ENCODE measurements at places on chromosomes 11 and 22. TPM values are rescaled to one million over a fixed set of nuclear protein-coding genes. Genes with fewer than 3 reads are reported as not detected.

JHY gene
- 3.6 TPM for total RNA-seq

TRIM29 gene
- 0.41 TPM for total RNA-seq

KCNK4 gene
- total RNA-seq = not detected

MB gene
- total RNA-seq = not detected

OR4A16 gene
- not detected for total RNA-seq

SLC6A5 gene
- not detected for total RNA-seq

TMEM151A gene
- 0.08 TPM for total RNA-seq

ANO5 gene
- 2.3 TPM for total RNA-seq

OR52E8 gene
- total RNA-seq = not detected

ZBTB16 gene
- 0.08 TPM for total RNA-seq

- no peak for DNase-seq
Observed at GRCh38 chr11:57315491-57315890, 9.3 kb downstream of the TNKS1BP1 start.

DNA sequence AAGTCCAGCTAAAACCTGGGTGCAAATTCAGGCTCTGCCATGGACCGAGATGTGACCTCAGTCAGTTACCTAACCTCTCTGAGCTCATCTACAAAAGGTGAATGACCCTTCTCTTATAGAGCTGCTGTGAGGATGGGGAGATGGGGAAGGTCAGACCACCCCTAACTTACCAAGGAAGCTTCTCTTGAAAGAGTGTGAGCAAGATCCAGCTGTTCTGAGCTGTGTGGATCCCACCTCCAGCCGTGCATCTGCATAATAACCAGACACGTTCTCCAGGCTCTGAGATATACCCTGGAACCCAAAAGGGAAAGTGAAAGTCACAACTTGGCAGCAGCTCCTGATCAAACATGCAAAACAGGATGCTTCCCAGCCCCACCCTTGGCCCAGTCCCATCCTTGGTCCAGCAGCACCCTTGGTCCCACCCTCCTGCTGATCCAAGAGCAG is at the start of gene APOL3:
TSS of gene APOL3 (minus strand) at position 257 of the 444 bp plus-strand sequence. CDS start 11,700 bp downstream, outside the sequence.
- DNase-seq = no peak

DNA sequence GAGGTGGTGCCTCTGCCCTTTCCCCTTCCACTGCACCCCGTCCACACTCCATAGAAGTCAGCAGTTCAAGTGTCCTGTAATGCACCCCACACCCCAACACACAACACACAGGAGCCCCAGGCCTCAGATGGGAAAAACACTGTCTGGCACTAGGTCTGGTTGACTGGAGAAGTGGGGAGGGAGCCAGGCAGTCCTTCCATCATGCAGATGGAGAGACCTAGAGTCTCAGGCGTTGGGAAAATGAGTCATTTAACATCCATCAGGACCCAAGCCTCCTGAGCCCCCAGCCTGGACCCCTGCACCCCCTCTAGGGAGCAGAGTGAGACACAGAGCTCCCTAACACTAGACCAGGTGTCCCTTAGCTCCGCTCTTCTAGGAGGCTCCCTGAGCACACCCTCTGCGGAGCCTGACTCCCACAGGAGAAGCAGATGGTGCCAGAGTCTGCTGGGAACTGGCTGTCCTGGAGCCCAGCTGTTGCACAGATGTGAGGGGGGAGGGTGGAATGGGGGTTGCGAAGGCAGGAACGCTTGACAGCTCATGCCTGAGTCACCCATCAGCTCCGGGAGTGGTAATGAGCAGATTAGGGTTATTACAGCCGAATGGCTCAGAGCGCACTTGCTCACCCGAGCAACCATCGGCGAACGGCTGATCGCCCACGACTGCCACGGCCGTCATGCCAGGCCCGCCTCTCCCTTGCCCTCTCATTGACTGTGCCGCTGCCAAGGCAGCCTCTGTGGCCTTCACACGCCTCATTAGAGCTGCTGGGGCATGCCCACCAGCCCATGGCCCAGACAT is 22.1 kb upstream of the SYT7 start:
- peak; percentile 93 for DNase-seq

- no peak for DNase-seq
Observed at GRCh38 chr11:73565804-73566203, 32.1 kb downstream of the FAM168A start.

GRCh38 chr11:250274-250673 is 13.5 kb downstream of the PSMD13 start:
- DNase-seq = no peak

GRCh38 chr22:45248832-45249561 is 8.3 kb upstream of the KIAA0930 start:
- DNase-seq = no peak

GRCh38 chr11:69352715-69353319 is 58.9 kb downstream of the MYEOV start:
- DNase-seq = peak; percentile 79

DNA sequence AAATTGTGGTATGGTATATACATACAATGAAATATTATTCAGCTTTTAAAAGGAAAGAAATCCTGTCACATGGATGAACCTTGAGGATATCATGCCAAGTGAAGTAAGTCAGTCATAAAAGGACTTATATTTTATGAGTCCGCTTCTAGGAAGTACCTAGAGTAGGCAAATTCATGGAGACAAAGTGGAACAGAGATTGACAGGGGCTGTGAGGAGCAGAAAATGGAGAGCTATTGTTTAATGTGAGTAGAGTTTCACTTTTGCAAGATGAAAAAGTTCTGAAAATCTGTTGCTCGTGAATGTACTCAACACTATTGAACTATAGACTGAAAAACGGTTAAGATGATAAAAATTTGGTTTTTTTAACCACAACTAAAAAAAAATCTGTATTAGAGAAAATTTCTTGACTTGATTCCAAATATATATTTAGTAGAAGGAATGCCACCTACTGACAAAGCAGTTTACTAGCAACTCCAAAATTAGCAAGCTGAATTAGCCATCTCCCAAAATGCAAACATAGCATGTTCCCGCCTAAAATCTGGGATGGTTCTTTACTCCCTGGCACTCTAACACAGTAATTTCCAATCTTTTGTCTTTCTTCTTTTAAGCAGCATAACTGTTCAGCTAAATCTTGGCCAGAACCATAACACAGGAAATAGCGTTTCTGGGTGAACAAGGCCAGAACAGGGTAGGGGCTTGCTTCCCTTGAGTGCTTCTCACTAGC is 1.5 kb downstream of the UFD1 start:
- DNase-seq = no peak

GRCh38 chr22:31891366-31892079 is 52.8 kb upstream of the YWHAH start:
- DNase-seq = peak; percentile 16

DNA sequence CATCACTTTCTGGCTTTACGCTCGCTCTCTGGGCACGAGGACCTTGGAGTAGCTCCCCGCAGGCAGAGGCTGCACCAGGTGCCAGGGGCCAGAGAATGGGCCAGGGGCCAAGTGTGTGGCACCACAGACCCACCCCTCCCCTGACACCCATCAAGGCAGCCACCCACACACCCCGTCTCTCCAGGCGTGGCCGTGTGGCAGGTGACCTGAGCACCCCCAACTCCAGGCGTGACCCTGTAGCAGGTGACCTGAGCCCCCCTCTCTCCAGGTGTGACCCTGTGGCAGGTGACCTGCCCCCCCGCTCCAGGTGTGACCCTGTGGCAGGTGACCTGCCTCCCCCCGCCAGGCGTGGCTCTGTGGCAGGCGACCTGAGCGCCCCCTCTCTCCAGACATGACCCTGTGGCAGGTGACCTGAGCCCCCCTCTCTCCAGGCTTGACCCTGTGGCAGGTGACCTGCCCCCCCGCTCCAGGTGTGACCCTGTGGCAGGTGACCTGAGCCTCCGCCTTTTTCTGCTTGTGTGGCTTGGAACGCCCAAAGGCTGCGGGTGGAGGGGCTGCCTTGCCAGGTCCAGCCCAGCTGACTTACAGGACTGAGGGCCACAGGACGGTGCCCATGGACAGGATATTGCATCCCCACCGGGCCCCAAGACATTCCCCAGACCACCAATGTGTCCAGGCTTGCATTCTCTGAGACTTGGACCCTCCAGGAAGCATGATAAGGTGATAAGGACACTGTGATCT is 667.2 kb downstream of the BRD1 start:
- DNase-seq = no peak

DNA sequence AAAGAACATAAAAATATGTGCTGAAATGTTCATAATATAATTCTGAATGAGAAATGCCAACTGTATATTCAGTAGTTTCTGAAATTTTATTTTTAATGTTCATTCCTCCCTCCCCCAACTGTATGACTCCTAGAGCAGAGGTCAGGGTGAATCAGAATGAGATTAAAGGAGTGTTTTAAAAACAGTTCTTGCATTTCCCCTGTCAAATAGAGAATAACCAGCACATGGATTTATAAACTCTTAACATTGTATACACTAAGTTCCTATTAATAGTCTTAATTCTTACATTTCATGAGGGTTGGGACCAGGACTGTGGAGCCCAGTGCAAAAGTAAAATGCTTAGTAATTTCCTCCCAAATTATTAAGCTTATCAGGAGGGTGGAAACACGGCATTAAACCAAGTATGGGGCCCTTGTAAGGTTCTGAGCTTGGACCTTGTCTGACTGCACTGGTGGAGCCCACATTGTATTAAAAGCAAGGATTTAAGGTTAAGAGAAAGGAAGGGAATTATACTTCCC is 474.6 kb upstream of the RAG2 start:
- no peak for DNase-seq

- DNase-seq = no peak
Observed at GRCh38 chr11:36326524-36327419, 30.7 kb downstream of the PRR5L start.

DNA sequence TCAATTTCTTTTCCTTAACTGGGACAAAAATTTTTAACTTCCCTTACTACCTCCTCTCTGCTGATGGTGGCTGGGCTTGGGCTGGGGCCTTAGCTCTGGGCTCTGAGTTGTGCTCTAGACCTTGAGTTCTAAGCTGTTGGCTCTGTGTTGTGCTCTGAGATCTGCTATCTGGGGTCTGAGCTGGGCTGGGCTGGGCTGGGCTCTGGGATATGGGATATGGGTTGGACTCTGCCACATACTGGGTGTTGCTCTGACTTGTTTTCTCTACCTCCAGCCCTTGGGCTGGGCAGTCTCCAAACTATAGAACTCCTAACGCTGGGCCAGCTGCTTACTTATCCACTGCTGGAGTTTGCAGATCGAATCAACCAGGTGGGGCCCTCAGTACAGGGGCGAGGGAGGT is 41.9 kb downstream of the DNHD1 start:
- no peak for DNase-seq

GRCh38 chr11:113197446-113197845 is 116.9 kb upstream of the TTC12 start:
- no peak for DNase-seq
